ENCODE measurements at places on chromosomes 2 and 18. TPM values are rescaled to one million over a fixed set of nuclear protein-coding genes. Genes with fewer than 3 reads are reported as not detected.

The CD28 gene
- 0.30 TPM for total RNA-seq

- DNase-seq, result no peak
These were observed 534.2 kb downstream of the ZNF804A start for GRCh38 chr2:185132501-185133041.

The RNF152 gene
- total RNA-seq, result 2.1 TPM

GRCh38 chr2:85423525-85423924, 5.0 kb downstream of the SH2D6 start:
- no peak for DNase-seq

The RND3 gene
- 70.9 TPM for total RNA-seq

DNA sequence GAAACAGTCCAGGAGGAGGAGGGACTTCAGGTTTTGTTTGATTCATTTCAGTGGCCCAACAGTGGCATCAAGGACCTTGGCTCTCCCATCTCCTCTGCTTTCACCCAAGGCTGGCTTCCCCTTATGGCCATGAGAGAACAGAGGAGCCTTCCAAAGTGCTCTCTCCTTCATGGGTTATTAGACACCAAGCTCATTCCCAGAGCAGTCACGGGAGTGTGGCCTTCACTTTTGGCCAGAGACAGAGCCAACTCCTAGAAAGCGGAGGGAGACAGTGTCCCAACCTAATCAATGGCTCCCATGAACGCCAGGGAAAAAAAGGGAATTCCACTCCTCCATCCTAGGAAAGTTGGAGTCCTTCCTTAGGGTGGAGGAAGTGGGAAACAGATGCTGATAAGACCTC, 871 bp upstream of the DUSP28 start:
- no peak for DNase-seq

GRCh38 chr2:239101807-239102206, 253.9 kb downstream of the TWIST2 start:
- no peak for DNase-seq

The E2F6 gene
- 44.5 TPM for total RNA-seq

GRCh38 chr18:986051-986450, 81.4 kb downstream of the ADCYAP1 start:
- DNase-seq, result no peak

The DSC1 gene
- total RNA-seq, result not detected

- no peak for DNase-seq
These were observed 153.2 kb downstream of the WDR7 start for GRCh38 chr18:56804395-56804794.

GRCh38 chr18:51559902-51560287, 362.4 kb upstream of the MEX3C start:
- no peak for DNase-seq

- no peak for DNase-seq
These were observed 786.3 kb downstream of the SOCS6 start for GRCh38 chr18:71075147-71075546.

The EFEMP1 gene
- not detected for total RNA-seq

DNA sequence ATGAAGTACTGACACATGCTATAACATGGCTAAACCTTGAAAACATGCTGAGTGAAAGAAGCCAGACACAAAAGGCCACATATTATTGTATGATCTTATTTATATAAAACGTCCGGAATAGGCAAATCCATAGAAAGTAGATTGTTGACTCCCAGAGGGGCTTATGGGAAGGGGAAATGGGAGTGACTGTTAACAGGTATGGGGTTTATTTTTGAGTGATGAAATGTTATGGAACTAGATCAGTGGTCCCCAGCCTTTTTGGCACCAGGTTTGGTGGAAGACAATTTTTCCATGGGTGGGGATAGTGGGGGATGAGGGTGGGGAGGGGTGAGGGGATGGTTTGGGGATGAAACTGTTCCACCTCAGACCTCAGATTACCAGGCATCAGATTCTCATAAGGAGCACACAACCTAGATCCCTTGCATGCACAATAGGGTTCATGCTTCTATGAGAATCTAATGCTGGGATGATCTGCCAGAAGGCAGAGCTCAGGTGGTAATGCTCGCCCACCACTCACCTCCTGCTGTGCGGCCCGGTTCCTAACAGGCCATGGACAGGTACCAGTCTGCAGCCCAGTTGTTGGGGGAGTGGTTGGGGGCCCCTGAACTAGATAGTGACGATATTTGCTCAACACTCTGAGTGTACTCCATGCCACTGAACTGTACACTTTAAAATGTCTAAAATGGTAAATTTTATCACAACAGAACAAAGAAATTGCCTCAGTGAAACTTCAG, 59.1 kb downstream of the EFEMP1 start:
- DNase-seq, result no peak

DNA sequence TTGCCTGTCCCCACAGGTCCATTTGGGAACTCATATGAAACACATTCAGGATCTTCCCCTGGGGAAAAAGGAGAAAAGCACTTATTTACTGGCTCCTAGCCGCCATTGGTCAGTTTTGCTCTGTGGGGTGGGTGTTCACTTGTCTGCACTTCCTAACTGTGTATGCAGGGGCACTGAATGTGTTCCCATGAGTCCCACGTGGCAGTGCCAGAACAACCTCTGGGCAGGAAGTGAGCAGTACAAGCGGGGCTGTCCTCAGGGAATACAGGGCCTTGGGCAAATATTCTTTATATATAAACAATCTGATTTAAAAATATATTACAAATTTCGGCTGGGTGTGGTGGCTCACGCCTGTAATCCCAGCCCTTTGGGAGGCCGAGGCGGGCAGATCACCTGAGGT, 21.8 kb upstream of the CTIF start:
- DNase-seq, result no peak

The UGT1A10 gene
- 1.0 TPM for total RNA-seq

Data from Caco-2 (cell line).